ENCODE measurements at places on chromosomes 3 and 15. TPM values are rescaled to one million over a fixed set of nuclear protein-coding genes. Genes with fewer than 3 reads are reported as not detected.
A peak's percentile ranks its signal among the peaks of the same experiment; 100 is the strongest.

- no peak overlapping the region for H3K27ac ChIP-seq
- DNase-seq = no peak
- peaks cover 15% of the 10 kb centered on the region for H3K4me1 ChIP-seq
These were observed 2.2 kb downstream of the RGMA start for GRCh38 chr15:93086791-93087190.

GRCh38 chr15:64634027-64634426, 141.4 kb downstream of the RBPMS2 start:
- H3K27ac ChIP-seq = peak overlapping the region; percentile 39
- H3K4me3 ChIP-seq = no peak overlapping the region
- H3K36me3 ChIP-seq = peaks cover 9% of the 10 kb centered on the region
- peaks cover 10% of the 10 kb centered on the region for H3K4me1 ChIP-seq
- no peak for DNase-seq

- H3K27me3 ChIP-seq = no peaks in the 10 kb centered on the region
- H3K36me3 ChIP-seq = peaks cover 43% of the 10 kb centered on the region
- H3K4me1 ChIP-seq = peaks cover 11% of the 10 kb centered on the region
- no peak overlapping the region for H3K27ac ChIP-seq
- no peak for DNase-seq
These were observed 81.6 kb upstream of the LRRFIP2 start for GRCh38 chr3:37255990-37256308.

GRCh38 chr3:18481946-18482548, 56.9 kb upstream of the SATB1 start:
- no peak overlapping the region for H3K4me3 ChIP-seq
- no peaks in the 10 kb centered on the region for H3K36me3 ChIP-seq
- no peaks in the 10 kb centered on the region for H3K27me3 ChIP-seq
- DNase-seq = no peak
- H3K27ac ChIP-seq = no peak overlapping the region
- H3K4me1 ChIP-seq = no peaks in the 10 kb centered on the region

DNA sequence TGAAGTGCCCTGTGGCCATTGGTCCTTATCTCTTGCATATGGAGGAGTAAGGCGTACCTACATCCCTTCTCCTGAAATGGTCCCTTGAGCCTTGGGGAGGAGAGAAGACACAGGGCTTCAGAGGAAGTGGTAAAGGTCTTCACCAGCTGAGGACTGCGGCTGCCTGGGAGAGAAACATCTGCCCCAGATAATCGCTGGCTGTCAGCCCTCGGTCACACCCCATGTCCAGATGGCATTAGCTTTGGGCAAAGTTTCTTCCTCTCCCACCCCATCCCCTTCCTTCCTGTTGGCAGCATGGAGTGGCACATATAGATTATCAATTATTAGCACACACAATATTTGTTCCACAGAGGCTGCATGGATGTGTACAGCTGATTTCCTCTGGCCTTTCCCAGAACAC, 61.6 kb downstream of the LRTM1 start:
- H3K4me3 ChIP-seq = no peak overlapping the region
- H3K27ac ChIP-seq = no peak overlapping the region
- DNase-seq = no peak
- H3K4me1 ChIP-seq = peaks cover 33% of the 10 kb centered on the region
- H3K36me3 ChIP-seq = no peaks in the 10 kb centered on the region

The GOLGA6B gene
- not detected for total RNA-seq

The CERS3 gene
- not detected for total RNA-seq

The EFCC1 gene
- 2.8 TPM for total RNA-seq
